Left ventricle myocardium inferior (tissue), 1 donor: ENCODE measurements at places on chromosomes 2 and 18. TPM values are rescaled to one million over a fixed set of nuclear protein-coding genes. Genes with fewer than 3 reads are reported as not detected.
A peak's percentile ranks its signal among the peaks of the same experiment; 100 is the strongest.

DNA sequence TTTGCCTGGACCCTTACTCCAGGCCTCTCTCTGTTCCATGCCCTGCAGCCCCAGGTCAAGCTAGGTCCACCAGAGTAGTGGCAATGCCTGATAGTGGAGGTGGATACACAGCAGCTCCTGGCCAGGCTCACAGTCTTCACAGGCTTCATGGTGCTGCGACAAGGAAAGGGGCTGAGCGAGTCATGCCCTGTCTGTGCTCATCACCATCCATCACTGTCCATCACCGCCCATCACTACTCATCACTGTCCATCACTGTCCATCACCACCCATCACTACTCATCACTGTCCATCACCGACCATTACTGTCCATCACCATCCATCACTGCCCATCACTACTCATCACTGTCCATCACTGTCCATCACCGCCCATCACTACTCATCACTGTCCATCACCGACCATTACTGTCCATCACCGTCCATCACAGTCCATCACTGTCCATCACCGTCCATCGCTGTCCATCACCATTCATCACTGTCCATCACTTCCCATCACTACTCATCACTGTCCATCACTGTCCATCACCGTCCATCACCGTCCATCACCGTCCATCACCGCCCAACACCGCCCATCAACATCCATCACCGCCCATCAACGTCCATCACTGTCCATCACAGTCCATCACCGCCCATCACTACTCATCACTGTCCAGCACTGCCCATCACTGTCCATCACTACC is 57.1 kb upstream of the OTOS start:
- no peak for DNase-seq

The CD8B2 gene
- not detected for total RNA-seq

The RNF181 gene
- 89.2 TPM for total RNA-seq

- peak; percentile 72 for DNase-seq
Observed at GRCh38 chr2:31333527-31334183, 80.9 kb downstream of the XDH start.

The IL36RN gene
- total RNA-seq = not detected
